ENCODE measurements at places on chromosomes 1 and 21.

GRCh38 chr21:35375115-35375514 lies 326.0 kb upstream of the RUNX1 start:
- no peak for DNase-seq

DNA sequence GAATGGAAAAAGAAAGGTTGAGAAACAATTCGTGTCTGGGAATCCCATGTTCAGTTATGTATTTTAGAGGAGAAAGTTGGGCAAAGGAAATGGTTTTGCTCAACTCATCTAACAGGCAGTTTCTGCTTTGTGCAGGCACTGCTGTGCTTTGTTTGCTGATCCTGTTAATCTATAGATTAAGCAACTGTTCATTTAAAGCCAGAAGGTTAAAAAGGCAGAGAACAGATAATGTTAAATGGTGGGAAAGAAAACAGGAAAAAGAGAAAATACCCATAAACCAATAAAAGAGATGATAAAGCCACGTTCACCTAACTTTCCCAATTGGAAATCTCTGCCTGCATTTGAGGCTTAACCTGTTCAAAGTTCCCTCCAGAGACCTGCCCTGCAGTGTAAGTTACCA lies 70.0 kb downstream of the APP start:
- no peak for DNase-seq

DNA sequence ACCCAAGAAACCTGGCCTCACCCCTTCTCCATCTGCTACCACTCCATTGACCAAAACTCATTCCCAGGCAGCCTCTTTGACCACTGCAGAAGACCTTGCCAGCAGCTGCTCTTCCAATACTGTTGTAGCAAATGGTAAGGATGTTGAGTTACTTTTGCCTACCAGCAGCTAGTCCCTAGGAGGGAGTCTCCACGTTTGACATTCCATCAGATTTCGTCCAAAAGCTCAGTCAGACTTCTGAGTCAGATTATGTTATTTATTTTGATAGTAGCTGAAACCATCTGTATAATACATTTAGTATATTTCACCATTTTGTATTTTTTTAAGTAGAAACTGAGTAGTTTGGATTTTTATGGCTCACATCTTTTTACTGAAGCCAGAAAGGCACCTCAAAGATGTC lies 51.5 kb upstream of the WNT2B start:
- no peak for DNase-seq

DNA sequence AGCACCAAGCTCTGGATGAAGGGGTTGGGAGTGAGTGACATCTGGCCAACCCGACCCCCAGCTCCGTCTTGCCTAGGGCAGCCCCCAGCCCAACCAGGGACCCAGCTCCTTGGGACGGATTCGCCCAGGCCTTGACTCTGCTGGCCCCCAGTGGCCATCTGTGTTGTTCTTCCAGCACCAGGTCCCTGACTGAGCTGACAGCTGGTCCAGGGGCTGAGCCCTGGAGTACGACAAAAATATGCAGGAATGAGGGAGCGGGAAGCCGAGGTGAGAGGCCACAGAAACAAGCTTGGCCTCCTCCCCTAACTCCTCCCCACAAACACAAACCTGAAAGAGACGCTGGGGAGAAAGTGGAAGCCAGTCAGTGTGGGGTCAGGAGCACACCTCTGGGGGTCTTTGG lies 55.0 kb upstream of the PAX7 start:
- DNase-seq: no peak

DNA sequence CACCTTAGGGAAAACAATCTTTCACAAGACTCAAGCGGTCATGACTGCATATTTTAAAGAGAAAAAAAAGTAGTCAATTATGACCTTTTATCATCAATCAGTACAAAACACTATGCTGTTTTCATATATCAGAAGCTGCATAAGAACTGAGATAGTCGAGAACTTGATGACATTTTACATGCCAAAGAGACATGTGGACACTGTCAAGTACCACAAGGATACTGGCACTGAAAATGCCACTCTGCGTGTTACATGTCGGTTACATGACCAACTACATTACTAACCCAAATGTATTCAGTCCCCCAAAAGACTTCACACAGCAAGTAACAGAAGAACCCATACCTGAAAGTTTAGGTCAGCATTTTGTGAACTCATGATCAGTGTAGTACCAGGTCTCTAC lies 975.0 kb upstream of the ADGRL4 start:
- DNase-seq: no peak

DNA sequence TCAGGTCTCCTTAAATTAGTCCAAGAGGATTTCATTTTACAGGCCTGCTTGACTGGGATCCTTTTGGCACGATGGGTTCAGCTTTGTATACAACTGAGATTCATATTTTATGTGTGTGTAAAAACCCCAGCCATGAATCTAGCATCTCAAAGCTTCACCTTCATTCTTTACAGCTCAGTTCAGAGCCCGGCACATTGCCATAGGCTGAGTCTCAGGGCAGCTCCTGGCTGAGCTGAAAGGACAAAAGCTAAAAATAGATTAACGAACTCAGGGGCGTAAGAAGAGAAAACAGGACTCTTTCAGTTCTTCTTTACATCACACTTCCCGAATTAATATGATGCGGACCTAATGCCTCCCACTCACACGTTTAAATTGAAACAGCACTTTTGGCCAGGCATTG lies 262.8 kb upstream of the PBX1 start:
- no peak for DNase-seq

All from NCI-H510A (cell line).